CD8-positive, alpha-beta memory T cell (primary cell): ENCODE measurements at places on chromosomes 16 and 17.

DNA sequence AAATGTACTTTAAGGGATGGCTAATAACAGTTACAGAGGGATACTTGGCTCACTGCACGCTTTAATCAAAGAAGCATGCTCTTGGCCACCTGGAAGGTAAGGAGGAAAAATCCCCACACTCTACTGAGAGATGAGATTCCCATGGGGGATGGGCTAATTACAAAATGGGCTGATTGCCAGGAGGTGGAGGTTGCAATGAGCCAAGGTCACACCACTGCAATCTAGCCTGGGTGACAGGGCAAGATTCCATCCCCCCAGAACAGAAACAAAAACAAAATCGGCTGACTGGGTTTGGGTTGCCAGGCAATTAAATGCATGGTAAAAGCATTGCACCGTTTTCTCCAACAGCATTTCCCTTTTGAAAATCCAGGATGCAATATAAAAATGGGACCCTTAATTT, 18.0 kb downstream of the N4BP1 start:
- no peak for DNase-seq

DNA sequence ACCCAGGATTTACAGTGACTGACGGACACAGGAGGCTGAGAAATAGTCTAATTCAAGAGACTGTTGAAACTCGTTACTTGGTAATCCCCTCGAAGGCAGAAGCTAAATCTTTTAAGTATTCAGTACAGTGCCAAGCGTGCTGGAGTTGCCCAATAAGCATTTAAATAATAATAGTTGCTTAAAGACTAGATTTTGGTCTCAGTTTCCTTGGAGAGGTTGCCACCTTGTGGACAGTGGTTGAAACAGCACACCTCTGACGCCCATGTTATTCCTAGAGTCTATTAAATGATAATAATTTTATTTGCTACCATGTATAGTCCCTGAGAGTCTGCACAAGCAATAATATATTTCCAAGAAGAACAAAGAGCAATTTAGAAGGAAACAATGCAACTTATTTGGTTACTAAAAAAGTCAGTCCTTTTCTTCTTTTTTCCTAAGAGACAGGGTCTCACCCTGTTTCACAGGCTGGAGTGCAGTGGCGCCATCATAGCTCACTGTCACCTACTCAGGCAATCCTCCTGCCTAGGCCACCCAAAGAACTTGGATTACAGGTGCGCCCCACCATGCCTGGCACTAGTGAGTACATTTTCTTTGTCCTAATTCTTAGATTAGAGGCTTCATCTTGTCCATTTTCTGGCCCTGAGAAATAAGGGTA, 138.0 kb upstream of the NUDT7 start:
- DNase-seq = no peak

DNA sequence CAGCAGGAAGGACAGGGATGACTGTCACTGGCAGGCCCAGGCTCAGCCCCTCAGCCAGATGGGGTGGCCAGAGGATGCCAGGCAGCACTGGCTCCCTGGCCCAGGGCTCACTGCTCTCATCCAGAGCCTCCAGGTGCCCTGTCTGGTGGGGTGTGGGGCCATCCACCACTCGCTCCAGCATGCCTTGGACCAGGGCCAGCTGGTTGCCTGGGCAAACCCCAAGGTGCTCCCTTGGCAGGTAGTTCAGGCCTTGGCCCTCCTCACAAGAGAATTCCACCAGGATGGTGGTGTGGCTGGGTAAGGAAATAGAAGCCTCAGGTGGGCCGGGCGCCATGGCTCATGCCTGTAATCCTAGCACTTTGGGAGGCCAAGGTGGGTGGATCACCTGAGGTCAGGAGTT, 29.4 kb downstream of the LGALS9 start:
- no peak for DNase-seq

DNA sequence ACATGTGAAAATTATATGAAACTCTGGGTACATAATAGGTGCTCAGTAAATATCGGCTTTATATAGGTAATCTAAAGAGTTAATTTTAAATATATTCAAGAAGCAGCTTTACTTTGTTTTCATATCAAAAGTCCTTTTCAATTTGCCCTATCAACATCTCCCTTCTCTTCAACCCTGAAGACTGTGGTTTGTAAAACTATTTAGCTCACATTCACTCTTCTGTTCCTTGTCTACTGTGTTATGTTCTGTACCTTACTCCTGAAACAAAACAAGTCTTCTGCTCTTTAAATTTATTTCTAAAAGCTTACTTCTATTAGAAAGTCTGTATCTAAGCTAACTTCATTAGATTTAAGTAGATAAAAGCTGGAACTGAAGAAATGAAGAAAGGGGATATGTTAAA, 301.7 kb upstream of the PMFBP1 start:
- DNase-seq = no peak

GRCh38 chr17:2796164-2797125, at the start of gene RAP1GAP2:
RAP1GAP2 (plus strand) TSS chr17:2796438; CDS start chr17:2796528, 90 bp downstream.
- DNase-seq = peak; percentile 78

DNA sequence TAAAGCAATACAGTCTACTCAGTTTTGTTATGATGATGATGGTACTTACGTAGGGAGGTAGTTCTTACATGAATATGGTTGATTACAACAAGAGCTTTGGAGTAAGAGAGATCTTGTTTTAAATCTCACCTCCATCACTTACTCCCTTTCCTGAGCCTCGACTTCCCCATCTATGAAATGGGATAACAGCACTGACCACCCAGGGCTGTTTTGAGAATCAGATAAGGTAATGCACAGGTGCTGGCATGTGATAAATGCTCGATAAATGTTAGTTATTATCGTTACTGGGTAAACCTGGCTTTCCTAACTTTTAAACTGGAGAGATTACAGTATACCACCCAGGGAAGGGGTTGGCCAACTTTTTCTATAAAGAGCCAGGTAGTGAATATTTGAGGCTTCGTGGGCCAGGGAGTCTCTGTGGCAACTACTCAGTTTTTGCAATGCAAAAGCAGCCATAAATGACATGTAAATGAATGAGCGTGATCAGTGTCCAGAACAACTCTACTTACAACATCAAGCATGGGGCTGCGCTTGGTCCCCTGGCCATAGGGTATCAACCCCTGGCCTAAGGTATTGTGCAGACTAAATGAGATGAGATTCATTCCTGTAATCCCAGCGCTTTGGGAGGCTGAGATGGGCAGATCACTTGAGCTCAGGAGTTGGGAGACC, 73.7 kb downstream of the BMERB1 start:
- no peak for DNase-seq

GRCh38 chr17:50359005-50359699, 13.2 kb downstream of the XYLT2 start:
- DNase-seq = no peak

GRCh38 chr16:63361032-63361624, 1324.9 kb upstream of the CDH8 start:
- DNase-seq = no peak

GRCh38 chr17:64382061-64382583, 8.5 kb downstream of the PECAM1 start:
- DNase-seq = no peak

DNA sequence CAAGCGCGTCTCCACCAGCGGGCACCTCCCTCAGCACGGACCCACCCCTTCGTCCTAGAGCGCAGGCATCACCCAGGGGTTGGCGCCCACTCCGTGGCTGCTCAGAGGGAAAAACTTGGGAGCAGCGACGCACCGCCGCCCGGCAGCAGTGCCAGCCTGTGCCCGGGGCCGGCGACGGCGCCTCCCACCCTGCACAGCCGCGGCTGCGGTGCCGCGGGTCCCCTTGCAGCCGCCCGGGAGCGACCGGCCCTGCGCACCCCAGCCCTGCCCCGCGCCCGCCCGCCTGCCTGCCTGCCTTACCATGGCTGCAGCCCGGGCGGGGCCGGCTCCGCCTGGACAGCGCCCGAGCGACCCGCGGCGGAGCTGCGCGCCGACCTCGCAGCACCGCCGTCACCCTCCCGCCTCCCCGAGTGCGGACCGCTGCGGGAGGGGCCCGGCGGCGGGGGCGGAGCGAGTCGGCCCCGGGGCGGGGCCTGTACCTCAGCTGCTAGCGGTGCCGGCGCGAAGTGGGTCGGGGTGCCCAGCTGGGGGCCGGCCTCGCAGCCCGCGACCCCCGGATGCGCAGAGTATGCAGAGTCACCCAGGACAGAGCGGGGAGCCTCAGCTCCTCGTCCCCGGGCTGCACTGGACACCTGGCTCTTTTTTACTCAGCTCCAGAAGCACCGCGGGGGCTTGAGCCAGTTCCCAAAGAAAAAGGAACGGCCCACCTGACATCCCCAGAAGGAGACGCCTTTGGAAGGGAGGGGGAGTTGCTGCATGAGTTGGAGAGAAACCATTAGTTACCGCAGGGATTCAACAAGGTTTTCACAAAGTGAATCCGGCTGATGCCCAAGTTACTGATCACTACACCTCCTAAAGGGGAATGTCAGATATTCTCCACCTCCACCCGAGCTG, 17.5 kb upstream of the MTMR4 start:
- peak; percentile 62 for DNase-seq

- no peak for DNase-seq
Observed at GRCh38 chr16:56910654-56911539, 21.0 kb upstream of the HERPUD1 start.

GRCh38 chr16:70548936-70549335, 25.3 kb downstream of the SF3B3 start:
- no peak for DNase-seq

DNA sequence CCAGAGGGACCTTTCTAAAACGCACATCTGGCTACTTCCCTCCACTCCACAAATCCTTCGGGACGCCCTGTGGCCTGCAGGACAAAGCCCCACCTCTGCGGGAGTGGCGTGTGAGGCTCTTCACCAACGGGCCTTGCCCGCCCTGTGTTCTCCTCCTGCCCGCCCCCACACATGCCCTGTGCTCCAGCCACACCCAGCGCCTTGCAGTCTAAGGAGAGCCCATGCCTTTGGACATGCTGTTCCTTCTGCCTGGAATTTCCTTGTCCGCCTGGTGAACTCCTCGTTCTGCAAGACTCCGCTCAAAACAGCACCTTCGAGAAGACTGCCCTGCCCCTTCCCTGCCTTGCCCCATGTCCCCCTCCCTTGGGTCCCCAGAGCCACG, 7.4 kb downstream of the ELOB start:
- DNase-seq = no peak

DNA sequence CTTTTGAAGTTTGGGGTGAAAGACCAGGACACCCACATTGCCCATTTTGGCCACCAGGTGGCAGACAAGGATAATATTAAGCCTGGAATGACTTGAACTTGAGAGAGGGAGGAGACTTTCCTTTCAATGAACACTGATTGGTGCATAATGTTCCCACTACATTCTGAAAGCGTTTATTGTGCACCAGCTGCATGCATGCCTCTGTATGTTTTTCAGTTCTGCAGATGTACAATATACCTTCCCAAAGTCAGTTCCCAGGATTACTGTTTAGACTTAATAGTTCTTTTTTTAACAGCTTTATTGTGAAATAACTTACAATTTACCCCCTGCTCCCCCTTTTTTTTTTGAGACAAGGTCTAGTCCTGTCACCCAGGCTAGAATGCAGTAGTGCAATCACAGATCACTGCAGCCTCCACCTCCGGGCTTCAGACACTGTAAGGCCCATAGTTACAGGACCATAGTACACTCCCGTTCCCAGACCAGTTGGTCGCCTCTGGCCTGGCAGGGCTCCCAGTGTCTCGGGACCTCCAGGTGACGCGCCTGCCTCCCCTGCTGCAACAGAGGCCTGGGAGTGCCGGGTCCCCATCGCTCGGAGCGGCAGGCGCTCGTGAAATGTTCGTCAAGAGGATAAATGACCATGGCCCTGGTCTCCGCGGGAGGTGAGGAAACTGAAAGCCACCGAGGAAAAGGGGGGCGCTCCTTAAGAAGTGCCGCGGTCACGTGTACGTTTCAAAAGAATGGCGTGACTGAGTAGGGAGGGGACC, 12.2 kb downstream of the CES2 start:
- peak; percentile 76 for DNase-seq
